ENCODE measurements at places on chromosomes 5 and 9.
A peak's percentile ranks its signal among the peaks of the same experiment; 100 is the strongest.

GRCh38 chr5:63727583-63727982, 234.7 kb downstream of the HTR1A start:
- DNase-seq = no peak

DNA sequence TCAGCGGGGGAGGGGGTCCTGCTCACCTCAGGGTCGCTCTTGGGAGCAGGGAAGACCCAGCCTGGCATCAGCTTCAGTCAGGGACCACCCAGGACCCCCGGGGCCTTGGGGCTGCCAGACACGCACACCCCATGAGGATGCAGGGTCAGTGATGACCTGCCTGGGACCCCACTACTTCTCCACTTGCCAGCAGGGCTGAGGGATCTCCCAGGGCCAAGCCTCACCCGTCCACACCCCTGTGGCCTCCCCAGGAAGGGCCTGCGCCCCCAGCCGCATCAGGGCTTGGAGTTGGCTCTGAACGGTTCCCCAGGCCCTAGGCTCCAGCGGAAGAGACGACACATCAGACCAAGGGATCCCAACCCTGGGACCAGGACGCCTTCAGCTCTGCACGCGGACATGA, 33.7 kb downstream of the SLC12A7 start:
- DNase-seq = no peak

GRCh38 chr5:377326-377981, 55.9 kb downstream of the AHRR start:
- DNase-seq = no peak

- no peak for DNase-seq
These were observed 229.8 kb downstream of the FANCC start for GRCh38 chr9:95087659-95088242.

GRCh38 chr5:14665949-14666348, 1.4 kb downstream of the OTULIN start:
- DNase-seq = peak; percentile 31

DNA sequence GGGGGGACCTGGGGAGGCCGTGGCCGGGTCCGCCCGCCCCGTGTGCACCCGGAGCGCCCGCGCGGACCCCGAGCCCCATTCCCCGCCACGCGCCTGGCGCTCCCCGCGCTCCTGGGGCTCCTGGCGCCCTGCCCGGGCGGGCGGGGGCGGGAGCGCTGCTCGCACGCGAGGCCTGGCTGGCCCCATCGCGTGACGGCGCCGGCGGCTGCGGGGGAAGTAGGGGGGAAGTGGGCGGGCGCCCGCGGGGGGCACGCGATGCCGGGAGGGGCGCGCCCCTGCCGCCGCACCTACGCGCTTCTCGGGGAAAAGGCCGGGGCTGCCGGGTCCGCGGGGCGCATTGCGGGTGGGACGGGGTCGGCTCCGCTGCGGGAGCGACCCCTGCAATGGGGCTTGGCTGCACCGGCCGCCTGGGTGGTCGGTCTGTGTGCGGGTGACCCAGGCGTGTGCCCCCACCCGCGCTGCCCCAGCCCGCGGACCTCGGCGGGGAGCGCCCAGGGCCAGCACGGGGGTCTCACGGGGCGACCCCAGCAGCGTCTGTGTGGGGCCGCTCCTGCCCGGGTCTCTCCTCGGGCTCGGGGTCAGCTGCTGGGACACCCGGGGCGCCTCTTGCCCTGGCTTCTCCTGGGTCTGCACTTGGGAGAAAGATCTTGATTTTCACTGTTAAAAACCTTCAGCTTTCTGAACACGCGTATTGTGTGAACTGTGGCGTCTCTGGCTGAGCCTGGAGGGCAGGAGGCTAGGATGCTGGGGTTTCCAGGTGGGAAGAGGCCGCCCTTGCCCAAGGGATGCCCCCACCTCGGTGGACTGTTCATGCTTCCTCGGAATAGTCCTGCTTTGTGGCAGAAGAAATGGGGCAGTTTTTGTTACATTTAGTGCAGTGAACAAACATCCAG, 52.4 kb downstream of the AHRR start:
- no peak for DNase-seq

DNA sequence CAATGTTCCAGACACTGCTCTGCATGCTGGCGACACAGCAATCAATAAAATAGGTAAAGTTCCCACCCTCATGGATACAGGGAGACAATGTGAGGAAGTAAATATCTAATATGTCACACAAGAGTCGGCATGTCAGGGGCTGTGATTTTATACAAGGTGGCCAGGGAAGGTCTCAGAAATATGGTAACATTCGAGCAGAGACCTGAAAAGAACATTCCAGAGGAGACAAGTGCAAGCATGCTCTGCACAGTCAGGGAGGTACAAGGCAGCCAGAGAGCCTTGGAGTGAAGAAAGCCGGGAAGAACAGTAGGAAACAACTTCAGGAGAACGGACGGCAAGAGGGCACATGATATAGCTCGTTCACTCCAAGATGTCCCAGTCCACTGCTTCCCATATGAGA, 89.2 kb upstream of the ZNF462 start:
- no peak for DNase-seq

DNA sequence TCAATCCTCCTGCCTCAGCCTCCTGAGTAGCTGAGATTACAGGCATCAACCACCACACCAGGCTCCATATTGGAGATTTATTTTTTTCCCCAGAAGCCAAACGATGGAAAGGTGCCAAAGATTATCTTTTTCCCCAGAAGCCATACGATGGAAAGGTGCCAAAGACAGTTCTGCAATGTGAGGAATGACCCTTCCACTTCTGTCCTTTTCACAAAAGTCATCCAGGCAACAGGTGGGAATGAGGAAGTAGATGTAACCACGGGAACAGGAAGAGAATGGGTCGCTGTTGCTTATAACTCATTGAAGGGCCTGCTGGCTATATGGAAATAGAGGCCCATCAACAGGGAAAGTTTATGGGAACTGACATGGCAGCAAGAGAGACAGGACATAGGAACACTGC, 233.7 kb upstream of the MSX2 start:
- DNase-seq = no peak

DNA sequence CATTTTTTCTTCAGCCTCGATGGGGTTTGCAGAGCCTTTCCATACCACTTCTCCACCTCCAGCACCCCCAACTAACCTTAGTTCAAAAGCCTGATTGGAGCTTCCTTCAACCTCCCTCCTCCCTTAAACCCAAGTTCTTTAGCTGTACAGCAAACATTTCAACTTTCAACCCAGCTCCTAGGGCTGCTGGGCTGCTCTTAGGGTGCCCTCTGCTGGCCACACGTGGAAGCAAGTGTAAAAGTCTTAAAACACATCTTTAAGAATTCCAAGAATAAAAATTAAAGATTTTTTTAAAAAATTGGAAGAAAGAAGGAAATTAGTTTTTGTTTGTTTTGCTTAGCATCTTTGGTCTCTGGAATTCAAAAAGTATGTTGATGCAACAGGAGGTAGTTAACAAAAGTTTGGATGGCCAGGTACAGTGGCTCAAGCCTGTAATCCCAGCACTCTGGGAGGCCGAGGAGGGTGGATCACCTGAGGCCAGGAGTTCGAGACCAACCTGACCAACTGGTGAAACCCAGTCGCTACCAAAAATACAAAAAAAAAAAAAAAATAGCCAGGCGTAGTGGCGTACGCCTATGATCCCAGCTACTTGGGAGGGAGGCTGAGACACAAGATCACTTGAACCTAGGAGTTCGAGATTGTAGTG, 15.5 kb upstream of the HSD17B3 start:
- peak; percentile 18 for DNase-seq

GRCh38 chr5:178198706-178199105, 5.6 kb upstream of the HNRNPAB start:
- DNase-seq = no peak

- no peak for DNase-seq
These were observed 22.7 kb upstream of the COL5A1 start for GRCh38 chr9:134618833-134619447.

GRCh38 chr5:54537725-54538124, 20.2 kb downstream of the SNX18 start:
- no peak for DNase-seq

DNA sequence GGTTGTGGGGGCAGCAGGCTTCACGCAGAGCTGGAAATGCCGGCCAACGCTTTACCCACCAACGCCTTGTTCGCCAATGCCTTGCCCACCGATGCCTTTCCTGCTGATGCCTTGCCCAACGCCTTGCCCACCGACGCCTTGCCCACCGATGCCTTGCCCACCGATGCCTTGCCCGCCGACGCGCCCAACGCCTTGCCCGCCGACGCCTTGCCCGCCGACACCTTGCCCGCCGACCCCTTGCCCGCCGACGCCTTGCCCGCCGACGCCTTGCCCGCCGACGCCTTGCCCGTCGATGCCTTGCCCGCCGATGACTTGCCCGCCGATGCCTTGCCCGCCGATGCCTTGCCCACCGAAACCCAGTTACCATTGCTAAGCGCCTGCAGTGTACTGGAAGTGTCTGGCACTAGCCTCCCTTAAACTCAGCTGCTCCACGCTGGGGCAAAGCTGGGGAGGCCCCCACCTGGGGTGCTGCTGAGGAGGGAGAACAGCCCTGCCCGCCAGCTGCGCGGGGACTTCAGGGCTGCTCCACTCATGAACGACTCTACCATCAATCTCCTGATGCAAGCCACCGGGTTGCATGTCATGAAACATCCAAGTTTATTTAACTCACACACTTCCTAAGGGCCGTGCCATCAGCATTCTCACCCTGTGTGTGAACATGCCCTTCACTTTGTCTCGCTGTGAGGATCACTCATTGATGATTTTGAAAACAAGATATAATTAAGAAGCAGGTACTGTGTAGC, 1.8 kb downstream of the SLC6A18 start:
- no peak for DNase-seq

DNA sequence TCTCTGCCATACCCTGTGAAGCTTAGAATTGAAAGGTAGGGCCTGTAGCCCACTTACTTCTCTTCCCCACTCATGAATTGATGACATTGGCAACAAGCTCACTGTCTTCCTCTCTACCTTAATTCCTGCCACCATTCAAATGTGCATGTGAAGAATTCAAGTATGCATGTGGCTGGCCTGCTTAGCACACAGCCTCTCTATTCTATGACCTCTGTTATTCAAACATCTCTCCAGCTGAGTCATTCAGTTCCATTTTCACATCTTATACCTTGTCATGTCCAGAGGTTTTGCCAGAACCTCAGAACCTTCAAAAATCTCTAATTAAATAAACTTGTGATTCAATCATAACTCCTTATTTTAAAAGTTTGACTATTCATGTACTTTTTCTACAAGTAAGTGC, 114.7 kb upstream of the MAN2A1 start:
- no peak for DNase-seq

- DNase-seq = no peak
These were observed 176.1 kb upstream of the MVB12B start for GRCh38 chr9:126150411-126151030.

GRCh38 chr5:10418654-10419345, 22.9 kb upstream of the ROPN1L start:
- DNase-seq = no peak

GRCh38 chr5:80632700-80633099, 21.8 kb upstream of the MSH3 start:
- no peak for DNase-seq

Data from Caki2 (cell line).